ENCODE measurements at places on chromosomes 7 and 10. TPM values are rescaled to one million over a fixed set of nuclear protein-coding genes. Genes with fewer than 3 reads are reported as not detected.

Gene VCL
- total RNA-seq, result 29.6 TPM

Gene PGAM2
- 1.1 TPM for total RNA-seq

Gene SLC39A12
- total RNA-seq, result not detected

Gene NUTM2E
- total RNA-seq, result 0.53 TPM

Data from CD4-positive, alpha-beta memory T cell (primary cell).